ENCODE measurements at places on chromosomes 7 and 10.

GRCh38 chr7:150400788-150401423 lies 21.8 kb downstream of the ZNF775 start:
- DNase-seq, result no peak

DNA sequence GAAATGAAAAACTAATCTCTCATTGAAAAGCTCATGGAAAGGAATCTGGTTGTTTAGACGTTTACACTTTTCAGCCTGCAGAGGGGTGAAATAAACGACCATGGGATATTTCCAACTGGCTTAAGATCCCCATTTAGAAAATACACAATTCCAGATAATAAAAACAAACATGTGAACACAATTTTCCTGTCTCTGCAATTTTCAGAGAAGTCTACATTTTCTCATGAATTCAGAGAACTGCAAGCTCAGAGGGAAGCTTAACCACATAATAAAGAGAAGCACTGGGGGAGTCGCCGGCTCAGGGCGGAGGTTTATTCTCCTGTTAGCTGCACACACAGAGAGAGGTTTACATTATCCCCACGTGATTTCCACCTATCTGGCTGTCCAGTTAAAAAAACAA lies 215.2 kb downstream of the FANK1 start:
- DNase-seq, result no peak

DNA sequence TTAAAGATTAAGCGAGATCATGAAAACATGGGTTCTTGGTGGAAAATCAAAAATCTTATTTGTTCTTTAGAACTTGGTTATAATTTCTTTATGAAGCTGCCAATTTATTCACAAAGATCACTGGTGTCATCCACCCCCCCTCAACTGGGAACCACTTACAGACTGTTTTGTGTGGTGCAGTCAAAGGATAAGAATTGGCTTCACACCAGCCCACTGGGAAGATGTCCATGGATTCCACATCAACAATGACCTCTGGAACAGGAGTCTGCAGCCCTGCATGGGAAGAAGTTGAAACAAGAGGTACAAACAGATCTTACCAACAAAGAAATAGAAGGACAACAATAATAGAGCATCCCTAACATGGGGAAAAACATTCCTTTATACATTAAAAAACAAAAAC lies 205.2 kb downstream of the SFMBT2 start:
- DNase-seq, result no peak

GRCh38 chr10:67602268-67602950 lies 93.6 kb downstream of the CTNNA3 start:
- no peak for DNase-seq

DNA sequence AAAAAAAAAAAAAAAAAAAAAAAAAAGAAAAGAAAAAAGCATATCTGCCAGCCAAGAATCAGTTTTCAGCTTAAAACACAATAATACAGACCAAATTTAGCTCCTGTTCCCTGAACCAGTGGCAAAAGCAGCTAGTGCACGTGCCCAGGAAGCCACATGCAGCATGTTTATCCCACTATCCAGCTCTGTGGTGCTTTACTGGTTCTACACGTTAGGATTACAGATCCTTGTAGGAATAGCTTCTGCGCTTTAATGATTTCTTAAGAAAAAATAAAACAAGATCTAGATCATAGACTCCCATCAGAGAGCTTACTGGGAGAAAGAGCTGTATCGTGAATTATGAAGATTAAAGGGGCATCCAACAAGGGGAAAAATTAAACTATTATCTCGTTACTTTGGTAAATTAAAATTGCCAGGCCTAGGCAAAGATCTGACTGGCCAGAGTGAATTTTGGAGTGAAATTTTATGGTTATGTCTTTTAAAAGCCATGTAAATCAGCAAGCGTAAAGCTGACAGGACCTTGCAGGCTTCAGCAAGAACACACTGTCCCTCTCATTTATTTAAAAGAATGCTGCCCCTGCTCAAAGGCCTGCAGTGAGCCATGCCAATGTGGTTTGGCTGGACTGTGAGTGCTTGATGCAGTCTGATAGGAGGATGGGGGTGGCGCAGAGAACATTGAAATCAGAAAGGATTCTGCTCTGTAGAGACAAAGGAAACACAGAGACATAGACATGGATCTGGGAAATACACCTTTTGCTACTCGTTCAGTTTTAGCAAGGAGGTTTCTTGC lies 177.3 kb upstream of the PHYHIPL start:
- DNase-seq, result no peak

GRCh38 chr10:71395621-71396020 lies 1.1 kb upstream of the CDH23 start:
- no peak for DNase-seq

DNA sequence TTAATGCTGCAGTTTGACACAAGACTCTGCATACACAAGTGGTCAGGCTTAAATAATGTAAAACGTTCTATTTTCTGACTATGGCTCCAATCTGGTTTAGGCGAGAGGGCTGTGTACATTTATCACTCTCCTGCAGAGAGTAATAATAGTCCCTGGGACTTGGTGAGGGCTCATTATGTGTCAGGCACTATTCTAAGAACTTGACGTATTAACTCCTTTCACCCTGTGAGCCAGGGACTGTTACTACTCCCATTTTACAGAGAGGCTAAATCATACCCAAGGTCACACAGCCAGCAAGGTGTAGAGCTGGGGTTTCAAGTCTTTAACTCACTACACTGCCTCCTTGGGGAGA lies 187.2 kb upstream of the LYZL2 start:
- no peak for DNase-seq

GRCh38 chr7:5396542-5396941 lies 27.1 kb downstream of the TNRC18 start:
- DNase-seq, result no peak

DNA sequence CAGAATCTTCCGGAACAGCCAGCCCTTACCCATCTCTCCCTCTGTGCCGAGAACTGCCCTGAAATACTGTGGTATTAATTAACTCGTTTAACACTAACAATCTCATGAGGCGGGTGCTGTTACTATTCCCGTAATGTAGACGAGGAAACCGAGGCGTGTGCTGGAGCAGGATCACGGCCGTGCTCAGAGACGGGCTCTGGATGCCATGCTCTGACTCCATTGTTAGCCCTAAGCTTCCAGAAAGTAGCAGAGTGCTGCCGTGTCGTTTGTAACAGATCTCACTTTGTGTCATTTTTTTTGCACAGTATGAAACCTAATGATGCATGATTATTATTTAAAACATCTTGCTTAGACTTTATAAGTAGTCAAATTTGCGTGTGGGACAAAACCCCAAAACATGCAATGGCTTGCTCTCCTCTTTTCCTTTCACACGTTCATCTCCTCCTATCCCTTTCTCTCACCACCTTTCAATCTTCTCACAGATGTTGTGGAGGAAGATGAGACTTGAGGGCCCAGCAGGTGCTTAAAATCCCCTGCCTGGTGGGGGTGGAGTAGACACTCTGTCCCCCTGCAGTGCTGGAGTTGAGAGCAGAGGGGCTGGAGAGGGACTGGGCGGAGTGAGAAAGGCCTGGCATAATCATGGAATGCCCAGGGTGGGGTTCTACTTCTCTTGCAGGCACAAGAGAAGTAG lies 482 bp upstream of the ACTR3C start:
- DNase-seq, result peak; percentile 31

DNA sequence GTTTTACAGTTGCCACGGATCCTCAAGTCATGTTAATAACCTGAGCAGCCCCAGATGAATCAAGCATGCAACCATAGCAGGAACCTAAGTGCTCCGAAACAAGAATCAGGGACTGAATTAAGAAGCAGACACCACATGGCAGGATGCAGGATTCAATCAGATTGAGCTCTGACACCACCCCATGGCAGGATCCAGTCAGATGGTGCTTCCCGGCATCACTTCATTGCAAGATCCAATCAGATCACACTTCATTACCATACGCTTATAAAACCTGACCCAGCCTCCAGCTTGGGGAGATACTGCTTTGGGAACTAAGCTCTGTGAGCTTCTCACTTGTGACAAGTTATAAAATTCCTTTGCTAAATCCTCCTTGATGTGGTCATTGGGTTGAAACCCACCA lies 55.3 kb downstream of the ABCB4 start:
- DNase-seq, result no peak

GRCh38 chr10:131747791-131748190 lies 153.0 kb upstream of the PPP2R2D start:
- no peak for DNase-seq

DNA sequence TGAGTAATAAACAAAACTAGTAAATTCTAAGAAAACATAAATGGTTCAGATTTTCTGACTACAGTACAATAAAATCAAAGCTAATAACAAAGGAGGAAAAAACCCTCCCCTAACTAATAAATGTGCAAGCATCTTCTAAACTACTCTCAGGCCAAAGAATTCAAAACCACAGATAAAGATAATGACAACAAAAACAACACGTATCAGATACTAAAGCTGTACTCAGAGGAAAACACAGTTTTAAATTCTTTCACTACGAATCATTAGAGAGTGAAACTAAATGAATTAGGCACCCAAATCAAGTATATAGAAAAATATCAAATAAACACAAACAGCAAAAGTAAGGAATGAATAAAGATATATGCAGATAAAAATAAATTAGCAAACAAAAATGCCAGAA lies 200.9 kb downstream of the TEX36 start:
- no peak for DNase-seq

- DNase-seq, result no peak
These were observed 196.2 kb downstream of the FANK1 start for GRCh38 chr10:126092366-126093215.

Measured in NCI-H146 (cell line).